ENCODE measurements at places on chromosomes 2 and 18. TPM values are rescaled to one million over a fixed set of nuclear protein-coding genes. Genes with fewer than 3 reads are reported as not detected.

The WNT6 gene
- total RNA-seq: 2.1 TPM

The NEU4 gene
- not detected for total RNA-seq

The MAP3K19 gene
- total RNA-seq: not detected

The AQP12B gene
- total RNA-seq: not detected

The STPG4 gene
- not detected for total RNA-seq

The C2orf72 gene
- 0.75 TPM for total RNA-seq

The NOSTRIN gene
- total RNA-seq: 0.25 TPM

The CHAC2 gene
- total RNA-seq: 37.0 TPM

The LONRF2 gene
- 1.2 TPM for total RNA-seq

The CELF4 gene
- total RNA-seq: not detected

The MPP4 gene
- total RNA-seq: not detected

The LOXHD1 gene
- total RNA-seq: not detected

The VWA3B gene
- not detected for total RNA-seq

The TXNL4A gene
- 144 TPM for total RNA-seq

- no peak for DNase-seq
These were observed 33.9 kb upstream of the MBP start for GRCh38 chr18:77166523-77166922.

DNA sequence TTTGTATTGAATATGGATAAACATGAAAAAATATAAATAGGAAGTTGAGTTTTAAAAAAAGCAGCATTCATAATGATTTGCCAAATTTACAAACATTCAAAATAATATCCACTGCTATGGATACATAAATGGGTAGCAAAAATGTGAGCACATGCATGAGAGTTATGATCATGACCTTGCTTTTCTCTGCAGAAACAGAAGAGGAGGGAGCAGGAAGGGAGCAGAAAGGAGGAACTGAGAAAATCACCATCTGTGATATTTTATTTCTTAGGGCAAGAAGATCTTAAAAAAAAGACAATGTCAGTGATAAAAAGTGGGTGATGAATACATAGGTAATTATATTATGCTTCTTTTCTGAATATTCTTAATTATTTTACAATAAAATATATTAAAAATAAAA, 17.7 kb upstream of the CCDC93 start:
- DNase-seq: no peak

- no peak for DNase-seq
These were observed 68.7 kb upstream of the XDH start for GRCh38 chr2:31483246-31483645.

- no peak for DNase-seq
These were observed 43.4 kb downstream of the ZNF516 start for GRCh38 chr18:76451396-76452331.

DNA sequence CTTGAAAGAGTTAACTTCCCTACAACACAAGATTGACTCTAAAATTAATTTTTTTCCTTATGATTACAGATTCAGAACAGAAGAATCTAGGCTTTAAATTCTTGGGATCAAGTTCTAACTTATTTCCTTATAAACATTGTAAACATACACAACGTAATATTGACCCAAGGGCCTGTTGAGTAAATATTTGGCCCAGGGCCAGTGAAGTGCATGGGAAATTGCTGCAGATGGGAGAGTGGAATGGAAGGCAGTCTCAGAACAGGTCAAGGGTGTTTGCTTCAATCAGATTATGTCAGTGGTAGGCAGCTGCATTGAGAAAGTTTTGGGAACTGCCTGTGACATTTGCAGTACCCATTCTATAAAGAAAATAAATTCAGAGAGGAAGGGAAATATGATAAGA, 137.6 kb downstream of the MYO1B start:
- DNase-seq: no peak

DNA sequence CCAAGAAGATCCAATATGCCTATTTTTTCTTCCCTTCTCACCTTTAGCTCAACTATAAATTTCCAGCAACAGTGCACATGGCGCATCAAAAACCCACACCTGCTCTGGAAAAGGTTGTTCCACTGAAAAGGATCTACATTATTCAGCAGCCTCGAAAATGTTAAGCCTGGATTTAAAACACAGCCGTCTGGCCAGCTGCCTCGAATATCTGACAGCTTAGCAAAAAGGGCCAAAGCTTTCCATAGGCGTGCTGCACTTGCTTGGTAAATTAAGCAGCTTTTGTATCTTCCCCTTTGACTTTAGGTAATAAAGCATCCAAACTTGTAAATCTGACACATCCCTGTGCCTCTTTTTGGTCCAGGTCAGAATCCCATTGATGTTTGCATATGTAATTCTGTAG, 20.5 kb downstream of the DAPL1 start:
- DNase-seq: no peak

GRCh38 chr2:82730811-82731210, 1728.3 kb downstream of the SUCLG1 start:
- DNase-seq: no peak

GRCh38 chr18:80154293-80154692, 45.2 kb downstream of the ADNP2 start:
- no peak for DNase-seq

DNA sequence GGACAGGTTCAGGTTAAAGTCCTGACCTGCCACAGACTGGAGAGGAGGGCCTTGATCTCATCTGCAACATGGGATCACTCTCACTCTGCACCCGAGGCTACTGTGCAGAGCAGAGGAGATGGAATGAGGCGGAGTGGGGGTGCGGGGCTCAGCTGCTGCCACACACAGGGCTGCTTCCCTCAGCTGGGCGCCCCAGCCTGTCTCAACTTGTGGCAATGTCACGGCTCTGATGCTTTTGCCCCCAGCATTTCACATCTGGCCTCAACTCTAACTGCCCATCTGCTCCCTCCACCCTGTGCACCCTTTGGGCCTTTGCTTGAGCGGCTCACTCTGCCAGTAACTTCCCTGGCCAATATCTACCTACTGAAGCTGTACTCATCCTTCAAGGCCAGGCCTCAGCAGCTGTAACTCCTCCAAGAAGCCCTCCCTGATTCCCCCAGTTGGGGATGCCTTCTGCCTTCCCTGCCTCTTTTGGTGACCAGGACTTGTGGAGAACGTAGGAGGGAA, 70.3 kb downstream of the POLR1A start:
- DNase-seq: no peak

DNA sequence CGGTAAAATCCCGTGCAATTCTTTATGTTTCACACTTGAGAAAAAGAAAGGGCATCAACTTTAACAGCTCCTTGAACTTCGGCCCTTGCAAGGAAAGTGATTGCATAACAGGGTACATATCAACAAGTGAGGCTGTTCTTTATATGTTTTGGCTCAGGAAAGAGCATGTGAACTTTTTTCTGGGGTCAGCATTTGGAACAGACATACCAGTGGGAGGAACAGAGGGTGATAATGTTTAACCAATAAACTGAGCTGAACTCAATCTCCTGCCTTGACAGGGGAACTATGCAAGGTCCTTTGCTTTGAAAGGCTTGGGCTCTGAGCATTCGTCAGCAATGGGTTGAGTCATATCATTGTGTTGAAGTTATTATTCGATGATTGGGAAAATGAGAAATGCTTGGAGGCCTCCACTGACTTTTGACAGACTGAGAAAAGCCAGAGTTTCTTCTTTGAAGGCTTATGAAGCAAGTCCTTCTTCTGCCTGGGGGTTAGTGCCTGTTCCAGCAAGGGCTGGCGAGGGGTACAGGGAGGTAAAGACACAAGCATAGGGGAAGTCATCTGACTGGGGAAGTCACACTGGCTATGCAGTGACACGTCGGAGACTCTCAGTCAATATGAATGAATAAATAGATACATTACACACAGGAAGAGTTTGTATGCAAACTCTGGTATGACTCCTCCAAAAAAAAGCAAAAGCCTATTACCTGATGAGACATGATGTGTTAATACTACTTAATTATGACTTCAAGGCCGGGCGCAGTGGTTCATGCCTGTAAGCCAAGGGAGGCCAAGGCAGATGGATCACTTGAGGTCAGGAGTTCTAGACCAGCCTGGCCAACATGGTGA, 57.2 kb downstream of the CYB5A start:
- no peak for DNase-seq

GRCh38 chr18:54129448-54130067, 94.9 kb downstream of the MBD2 start:
- no peak for DNase-seq

- no peak for DNase-seq
These were observed 132.4 kb upstream of the TRIB2 start for GRCh38 chr2:12584338-12584737.

DNA sequence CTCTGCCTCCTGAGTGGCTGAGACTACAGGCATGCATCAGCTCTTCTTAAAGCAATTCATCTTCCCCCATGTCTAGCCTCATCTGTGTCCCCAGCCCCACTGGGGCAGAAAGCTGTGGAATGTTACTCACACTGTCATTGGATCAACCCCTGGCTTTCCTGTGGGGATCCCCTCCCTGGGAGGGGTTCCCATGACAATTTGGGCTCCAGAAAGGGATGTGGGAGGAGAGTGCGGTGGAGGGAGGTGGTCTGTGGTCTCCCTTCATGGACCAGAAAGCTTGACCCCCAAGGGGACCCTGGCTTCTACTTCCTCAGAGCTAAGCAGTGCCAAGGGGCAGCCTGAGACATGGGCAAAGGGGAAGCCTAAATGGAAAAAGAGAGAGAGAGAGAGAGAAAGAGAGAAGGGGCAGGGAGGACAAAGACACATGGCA, 1.3 kb downstream of the NGEF start:
- DNase-seq: no peak

DNA sequence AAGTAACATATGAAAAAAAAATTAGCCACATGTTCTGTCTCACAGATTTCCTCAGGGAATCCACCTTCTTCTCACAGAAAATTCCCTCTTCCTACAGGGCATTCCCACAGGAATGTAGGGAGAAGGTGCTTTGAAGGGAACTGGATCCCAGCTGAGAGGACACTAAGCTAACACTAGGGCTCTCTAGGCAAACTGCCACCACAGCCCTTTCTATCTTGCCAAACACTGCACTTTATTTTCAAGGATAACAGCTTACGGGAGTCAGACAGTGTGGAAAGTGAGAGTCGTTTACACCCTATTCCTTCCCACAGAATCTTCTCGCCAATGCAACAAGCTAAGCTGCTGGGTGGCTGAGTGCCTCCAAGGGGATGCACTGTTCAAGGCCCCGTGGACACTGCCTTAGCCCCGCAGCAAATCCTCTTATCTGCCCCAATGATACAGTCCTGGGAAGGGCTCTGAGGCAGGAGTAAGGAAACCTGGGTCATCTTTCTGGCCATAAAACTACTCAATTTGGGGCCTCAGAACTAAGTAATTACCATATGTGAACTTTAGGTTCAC, 76.9 kb downstream of the CCDC93 start:
- no peak for DNase-seq

- DNase-seq: no peak
These were observed 6.5 kb upstream of the NAPG start for GRCh38 chr18:10519366-10519765.

DNA sequence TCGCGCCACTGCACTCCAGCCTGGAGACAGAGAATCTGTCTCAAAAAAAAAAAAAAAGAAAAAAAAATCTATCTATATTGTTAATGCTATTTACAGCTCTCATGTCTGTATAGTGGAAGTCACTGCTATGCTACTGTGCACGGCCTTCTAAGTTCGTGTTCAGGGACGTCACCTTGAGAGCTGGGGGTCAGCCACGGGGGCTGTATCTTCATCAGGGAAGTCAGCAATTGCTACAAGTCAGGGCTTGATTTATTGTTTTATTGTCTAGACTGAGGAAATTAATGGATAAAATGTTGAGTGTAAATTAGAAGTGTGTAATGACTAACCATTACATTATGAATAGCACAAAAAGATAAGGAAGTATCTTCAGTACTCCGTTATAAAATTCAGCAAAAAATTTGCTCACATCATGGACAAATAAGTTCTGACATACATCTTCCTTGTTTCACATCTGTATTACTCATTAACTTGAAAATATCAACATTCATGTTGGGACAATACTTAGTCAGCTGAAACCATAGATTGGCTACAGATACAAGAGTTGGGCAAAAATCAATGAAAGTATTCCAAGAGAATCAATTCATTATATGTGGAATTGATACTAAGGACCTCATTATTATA, 136.6 kb upstream of the SEC11C start:
- DNase-seq: no peak

DNA sequence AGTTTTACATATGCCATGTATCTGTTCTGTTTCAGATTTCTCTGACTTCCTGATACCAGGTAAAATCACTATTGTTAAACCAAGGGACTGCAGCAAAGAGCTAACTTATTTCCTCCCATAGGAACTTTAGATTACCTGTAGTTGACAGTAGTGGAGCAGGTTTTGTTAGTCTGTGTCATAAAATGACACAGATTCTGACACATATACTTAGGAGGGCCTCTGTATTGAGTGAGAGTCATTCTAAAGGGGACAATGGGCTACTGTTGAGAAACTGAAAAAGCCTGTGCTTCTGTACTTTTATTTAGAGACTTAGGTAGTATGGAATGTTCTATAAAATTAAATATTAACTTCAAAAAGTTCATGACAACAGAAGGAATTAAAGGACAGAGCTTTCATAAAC, 48.2 kb downstream of the KCMF1 start:
- DNase-seq: no peak

GRCh38 chr2:224584785-224585210, 365 bp downstream of the CUL3 start:
- DNase-seq: no peak

Measured in H4 (cell line).